Mesenchymal stem cell (in vitro differentiated cells and primary cell): ENCODE measurements at places on chromosomes 7 and 10.

DNA sequence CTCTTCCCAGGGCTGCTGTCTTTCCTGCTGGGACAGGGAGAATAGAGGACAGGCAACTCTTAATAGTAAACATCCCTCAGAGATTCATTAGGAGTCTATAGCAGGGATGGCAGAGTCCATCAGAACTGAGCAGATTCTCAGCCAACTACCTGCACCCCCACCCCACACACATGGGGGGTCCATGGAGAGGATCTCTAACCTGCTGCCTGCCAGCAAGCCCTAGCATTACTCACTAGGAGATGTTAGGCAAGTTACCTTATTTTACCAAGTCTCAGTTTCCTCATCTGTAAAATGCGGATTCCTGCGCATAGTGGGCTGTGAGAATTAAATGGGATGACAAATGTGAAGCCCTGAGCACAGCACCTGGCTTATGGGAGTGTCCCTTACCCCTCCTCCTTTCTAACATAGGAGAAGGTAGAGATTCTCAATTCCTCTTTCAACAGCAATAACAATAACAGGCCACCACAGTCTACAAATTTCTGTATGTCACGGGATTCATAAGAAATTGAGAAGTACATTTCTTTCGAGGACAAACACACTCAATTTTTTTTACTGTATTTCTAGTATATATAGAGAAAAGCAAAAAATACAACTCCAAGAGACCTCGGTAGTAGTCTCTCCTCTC, 23.8 kb upstream of the WDR11 start:
- no peak for DNase-seq

DNA sequence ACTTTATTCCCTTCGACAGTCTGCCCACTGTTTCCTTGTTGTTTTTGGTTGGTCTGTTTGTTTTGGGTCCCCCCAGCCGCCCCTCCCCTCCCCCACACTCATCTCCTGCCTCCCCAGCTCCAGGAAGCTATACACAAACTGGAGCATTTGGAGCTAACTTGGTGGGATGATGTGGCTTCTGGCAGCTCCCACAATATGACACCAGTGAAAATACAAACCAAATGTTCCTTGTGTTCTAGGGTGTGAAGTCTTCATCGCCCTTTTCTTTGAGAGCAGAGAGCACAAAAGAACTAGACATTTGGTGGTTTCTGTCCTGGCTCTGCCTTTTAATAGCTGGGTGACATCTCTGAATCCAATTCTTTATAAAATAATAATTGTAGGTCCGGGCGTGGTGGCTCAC, 33.8 kb downstream of the CREB5 start:
- DNase-seq: no peak

DNA sequence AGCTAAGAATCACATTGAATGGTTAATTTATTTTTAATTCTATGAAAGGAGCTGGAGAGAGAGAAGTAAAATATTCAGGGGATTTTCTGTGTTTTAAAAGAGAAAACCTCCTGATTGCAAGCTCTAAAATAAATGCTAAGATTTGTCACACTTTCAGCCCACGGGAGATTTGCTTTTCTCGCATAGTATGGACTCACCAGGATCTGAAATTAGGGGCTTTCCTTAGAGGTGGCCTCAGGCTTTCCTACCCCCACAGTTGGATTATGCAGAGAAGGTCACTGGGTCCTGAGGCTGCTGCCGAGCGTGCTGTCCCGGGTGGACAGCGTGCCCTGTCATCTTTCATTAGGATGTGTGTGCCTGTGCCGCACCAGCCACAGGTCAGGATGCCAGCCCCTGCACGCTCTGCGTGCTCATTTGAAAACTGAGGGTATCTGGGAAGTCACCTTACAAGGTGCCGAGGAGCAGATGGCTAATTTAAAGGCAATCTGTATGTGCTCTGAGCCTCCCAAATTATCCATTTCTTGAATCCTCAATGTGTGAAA, 258.8 kb downstream of the CELF2 start:
- DNase-seq: no peak

DNA sequence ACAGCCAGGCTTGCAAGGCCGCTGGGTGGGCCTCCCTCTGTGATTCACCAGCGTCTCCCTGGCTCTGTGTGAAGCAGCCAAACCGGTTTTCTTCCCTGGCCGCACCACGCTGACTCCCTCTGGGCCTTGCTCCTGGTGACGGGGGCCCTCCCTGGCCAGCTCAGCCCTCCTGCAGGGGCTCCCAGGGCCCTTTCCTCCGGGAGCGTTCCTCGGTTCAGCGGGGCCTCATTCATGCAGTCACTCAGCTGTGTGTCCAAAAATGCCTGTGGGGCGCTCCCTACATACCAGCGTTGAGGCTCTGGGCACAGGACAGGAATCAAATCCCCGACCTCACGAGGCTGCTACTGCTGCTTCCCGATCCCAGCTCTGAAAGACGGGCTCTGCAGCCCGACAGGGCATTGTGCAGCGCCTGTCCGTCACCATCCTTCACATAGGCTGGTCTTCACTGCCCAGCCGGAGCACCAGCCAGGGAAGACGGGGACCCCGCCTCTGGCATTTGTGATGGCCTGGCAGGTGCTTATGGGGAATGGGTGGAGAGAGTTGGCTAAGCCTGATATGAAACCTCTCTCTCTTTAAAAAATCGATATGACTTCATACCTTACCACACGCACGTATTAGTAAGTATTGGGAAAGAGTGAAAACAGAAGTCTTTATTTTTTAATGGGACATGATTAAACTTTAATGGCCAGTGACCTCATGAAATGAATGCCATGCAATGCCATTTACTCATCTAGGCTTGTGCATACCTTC, 110.0 kb upstream of the SHH start:
- DNase-seq: no peak
